ENCODE measurements at places on chromosomes 2 and 18.

GRCh38 chr2:13884291-13884976, 748.1 kb upstream of the LRATD1 start:
- no peak for DNase-seq

DNA sequence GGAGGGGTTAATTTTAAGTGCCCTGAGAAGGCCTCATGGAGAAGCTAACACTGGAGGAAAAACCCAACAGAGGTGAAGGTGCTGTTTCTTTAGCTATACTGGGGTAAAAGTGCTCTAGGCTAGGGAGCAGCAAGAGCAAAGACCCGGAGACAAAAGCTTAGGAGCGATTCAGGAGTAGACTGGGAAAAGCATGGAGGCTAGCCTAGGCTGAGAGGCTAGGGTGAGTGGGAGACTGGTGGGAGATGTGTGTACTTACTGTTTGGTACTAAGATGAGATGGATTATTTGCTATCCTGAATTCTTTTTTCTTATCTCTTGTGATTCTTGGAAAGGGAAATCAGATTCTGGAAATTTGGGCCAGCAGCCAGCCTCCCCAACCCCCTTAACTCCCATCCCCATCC, 2.0 kb downstream of the GIGYF2 start:
- no peak for DNase-seq

- no peak for DNase-seq
These were observed 4.8 kb upstream of the NOTO start for GRCh38 chr2:73197579-73197978.

DNA sequence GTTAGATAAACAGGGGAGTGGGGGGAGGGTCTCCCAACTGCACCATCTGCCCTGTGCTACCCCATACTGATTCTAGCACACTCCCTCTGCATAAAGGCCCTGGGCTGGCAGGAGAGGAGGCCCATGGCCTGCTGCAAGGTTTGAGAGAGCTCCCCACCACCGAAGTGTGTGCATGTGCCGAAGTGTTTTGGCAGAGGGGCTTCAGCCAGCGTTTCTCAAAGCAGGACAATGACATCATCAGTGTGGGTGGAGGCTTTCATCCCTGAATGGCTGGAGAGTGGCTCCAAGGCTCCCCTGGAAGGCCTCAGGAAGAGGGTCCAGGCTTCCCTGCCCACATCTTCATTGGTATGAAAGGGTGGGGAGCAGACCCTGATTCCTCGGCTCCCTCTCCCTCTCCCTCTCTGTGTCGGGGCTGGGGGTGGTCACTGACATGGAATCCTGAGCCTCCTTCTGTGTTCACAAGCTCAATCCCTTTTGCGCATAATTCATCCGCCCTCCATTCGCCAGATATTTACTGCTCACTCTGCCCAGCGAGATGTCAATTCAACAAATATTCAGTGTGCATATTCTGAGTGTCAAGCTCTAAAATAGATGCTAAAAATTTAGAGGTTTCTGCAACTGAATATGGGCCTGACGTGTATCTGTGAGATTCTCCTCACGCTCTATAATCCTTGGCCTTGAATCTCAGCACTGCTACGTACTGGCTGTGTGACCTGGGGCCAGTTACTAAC, 122.1 kb downstream of the CELF4 start:
- no peak for DNase-seq

DNA sequence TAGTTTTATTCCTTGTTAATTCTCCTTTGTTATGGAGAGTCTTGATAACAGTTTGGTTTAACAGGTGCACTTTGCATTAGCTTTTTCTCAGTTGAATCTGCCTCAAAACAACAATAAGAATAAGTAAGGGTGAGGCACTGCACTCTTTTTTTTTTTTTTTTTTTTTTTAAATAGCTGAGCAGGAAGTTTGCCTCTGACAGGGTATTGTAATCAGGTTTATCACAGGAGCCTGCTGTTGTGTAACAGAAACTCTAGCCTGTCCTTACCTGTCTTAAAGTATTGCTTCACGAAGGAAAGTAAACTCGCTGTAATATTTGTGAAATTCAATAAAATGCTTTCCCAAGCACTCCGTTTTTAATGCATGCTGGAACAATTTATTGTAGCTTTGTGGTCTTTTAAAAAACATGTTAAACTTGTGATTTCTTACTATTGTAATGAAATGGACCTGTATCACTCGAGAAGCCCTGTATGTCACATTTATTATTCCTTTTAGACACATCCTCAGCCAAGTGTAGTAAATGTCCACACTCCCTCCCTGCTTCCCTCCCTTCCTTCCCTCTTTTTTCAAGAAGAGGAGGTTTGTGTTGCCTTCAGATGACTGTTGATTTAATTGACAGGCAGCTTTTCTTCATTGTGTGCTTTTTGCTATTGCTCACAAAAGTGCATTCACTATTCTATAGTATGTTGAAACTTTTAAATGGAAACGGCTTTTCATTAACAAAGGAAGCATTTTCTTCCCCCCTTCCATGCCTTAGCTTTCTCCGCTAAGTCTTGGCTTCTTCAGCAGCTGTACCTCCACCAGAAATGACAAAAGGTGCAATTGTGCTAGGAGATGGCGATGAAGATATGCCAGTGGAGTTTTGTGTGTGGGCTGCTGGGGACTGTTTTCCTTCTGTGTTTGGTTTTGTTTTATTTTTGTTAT, 52.7 kb downstream of the TAF1B start:
- no peak for DNase-seq
